Activated CD8-positive, alpha-beta memory T cell treated with anti-CD3 and anti-CD28 coated beads for 1 hour (primary cell): ENCODE measurements at places on chromosomes 7 and 10.

GRCh38 chr10:37495415-37495814, 362.0 kb downstream of the ZNF248 start:
- DNase-seq = no peak

DNA sequence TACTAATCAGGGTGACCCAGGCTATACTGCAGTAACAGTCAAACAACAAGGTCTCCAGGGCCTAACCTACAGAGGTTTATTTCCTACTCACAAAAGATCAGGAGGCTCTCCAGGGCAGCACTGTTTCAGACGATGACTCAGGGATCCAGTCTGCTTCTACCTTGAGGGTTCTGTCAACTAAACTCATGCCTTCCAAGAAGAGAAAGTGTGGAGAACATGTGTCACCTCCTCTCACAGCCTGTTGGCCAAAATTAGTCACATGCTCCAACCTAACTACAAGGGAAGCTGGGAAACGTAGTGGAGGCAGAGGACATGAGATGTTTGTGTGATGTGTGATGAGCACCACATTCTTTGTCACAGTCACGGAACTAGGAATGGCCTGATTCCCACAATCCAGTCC, 14.7 kb upstream of the INA start:
- DNase-seq = no peak

GRCh38 chr7:73671322-73671661, 3.7 kb downstream of the VPS37D start:
- no peak for DNase-seq

DNA sequence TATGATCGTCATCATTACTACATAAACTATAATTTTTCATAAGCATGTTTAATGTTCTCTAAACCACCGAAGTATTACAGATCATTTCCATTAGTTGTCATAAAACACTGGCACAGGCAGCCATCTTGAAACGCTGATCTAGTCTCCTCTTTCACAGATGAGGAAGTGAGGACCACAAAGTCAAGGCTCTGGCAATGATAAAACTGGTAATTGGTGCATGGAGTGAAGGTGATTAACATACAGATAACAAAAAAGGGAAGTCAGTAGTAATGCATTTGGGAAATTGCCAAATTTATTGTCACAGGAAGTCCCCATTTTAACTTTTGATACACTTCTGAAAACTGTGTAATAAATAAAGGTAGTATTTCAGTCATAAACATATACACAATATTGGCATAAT, 49.3 kb downstream of the FBXL13 start:
- no peak for DNase-seq

GRCh38 chr10:14191407-14191806, 139.3 kb downstream of the FRMD4A start:
- DNase-seq = no peak

- no peak for DNase-seq
Observed at GRCh38 chr10:85946713-85947326, 419.8 kb downstream of the GRID1 start.

- no peak for DNase-seq
Observed at GRCh38 chr10:73915206-73915851, 4.4 kb downstream of the PLAU start.

DNA sequence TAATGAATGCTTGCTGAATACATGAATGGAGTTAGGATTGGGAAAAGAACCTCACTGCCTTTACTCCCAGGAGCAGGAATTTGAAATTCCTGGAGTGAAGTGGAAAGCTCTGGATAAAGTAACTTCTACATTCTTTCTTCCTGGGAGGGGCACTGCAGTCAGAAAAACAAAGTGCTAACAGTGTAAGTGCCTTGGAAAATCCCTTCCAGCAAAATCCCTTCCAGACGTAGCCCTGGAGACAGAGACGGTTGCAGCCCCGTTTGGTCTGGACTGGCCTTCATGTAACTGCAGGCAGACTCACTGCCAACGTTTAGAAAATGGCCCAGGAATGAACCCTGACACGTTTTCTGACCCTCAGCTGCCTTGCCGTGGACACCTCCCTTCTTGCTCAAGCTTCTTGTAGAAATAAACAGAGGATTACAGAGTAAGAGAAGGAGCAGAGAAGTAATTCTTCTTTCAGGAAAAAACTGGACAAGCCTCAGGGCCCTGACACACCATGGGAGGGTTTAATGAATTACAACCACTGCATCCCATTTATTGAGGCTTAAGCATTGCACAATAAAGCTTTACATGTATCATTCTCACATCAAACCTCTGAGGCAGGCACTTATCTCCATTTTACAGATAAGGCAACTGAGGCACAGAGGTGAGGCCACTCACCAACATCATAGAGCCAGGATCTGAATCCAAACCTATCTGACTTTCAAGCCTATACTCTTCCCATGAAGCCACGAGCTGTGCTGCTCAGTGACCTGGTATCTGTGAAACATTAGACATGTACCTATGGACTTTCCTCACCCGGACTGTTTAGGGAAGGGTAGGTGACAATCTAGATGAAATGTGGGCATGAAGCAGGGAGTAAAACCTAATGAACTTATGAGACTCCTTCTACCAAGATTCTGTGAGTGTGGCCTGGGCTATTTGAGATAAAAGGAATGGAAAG, 7.8 kb downstream of the ITPRIP start:
- DNase-seq = no peak

GRCh38 chr10:52419281-52419680, 105.2 kb downstream of the DKK1 start:
- no peak for DNase-seq

DNA sequence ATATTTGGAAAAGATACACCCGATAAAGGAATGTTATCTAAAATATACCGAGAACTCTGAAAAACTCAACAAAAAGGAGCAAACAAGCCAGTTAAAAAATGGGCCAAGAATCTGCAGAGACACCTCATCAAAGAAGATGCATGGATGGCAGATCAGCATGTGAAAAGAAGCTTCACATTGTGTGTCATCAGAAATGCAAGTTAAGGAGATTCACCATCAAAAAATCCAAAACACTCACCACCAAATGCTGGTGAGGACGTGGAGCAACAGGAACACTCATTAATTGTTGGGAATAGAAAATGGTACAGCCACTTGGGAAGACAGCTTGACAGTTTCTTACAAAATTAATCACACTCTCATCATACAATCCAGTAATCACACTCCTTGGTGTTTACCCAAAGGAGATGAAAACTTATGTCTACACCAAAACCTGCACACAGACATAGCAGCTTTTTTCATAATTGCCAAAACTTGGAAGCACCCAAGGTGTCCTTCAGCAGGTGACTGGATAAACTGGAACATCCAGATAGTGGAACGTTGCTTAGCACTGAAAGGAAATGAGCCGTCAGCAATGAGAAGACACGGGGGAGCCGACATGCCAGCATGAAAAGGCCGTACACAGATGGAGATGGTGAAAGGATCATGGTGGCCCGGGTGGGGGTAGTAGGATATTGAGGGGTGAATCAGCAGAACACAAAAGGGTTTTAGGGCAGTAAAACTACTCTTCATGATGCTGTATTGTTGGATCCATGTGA, 27.9 kb upstream of the PWWP2B start:
- no peak for DNase-seq

DNA sequence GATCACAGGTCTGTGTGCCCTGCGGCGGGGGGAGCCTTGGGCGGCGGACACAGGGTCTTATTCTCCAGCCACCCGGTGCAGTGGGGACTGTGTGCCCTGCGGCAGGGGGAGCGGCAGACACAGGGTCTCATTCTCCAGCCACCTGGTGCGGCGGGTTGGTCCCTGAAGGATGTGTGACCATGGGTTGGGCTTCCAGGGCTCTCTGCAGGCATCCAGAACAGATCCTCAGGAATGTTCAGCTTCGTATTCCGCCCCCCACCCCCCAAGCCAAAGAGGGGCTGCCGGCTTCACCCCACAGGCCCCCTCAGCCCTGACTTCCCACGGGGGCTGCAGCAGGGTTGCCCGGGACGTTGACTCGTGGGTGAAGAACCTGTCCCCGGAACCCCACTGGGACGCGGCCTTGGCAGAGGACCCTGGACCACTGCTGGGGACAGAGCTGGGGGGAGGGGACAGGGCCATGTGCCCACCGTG, 154.5 kb upstream of the PPP2R2D start:
- DNase-seq = no peak

GRCh38 chr7:99325001-99325493, 651 bp upstream of the ARPC1A start:
- DNase-seq = no peak

DNA sequence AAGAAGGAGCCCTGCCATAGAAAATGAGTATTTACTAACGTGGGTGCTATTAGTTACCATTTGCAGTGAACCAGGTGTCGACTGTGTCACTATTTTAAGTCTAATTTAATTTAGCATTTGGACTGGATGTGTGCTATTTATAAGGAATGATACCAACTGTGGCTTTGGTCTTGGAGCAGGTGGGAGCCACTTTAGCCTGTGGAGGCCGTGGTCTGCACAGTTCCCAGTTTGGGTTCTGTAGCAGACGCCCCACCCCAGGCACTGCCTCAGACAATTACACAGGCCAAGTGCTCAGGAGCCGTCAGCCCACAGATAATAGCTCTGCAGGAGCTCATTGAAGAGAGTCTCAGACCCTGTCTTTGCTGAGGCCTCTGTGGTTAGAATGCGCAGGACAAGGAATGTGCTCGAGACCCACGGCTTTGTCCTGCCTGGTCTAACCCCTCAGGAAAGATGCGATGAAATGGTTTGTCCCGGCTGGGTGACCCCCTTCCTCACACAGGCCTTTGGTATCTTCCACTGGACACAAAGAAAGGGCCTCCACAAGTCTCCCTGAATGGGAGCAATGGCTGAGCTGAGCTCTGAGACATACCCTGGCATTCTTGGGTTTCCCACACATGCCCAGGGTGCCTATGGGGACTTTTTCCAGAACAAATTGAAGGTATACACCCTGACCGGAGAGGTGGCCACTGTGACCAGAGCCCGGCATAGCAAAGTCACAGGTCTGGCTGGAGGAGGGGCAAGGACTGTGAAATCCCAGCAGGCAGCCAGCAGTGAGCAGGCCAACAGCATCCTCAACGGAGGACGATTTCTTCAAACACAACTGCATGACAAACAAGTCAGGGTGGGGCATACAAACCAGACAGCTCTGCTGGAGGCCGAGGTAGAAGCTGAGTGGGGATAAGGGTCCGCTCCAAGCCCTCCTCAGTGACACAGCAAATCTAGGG, 251.2 kb downstream of the ARHGAP12 start:
- no peak for DNase-seq

DNA sequence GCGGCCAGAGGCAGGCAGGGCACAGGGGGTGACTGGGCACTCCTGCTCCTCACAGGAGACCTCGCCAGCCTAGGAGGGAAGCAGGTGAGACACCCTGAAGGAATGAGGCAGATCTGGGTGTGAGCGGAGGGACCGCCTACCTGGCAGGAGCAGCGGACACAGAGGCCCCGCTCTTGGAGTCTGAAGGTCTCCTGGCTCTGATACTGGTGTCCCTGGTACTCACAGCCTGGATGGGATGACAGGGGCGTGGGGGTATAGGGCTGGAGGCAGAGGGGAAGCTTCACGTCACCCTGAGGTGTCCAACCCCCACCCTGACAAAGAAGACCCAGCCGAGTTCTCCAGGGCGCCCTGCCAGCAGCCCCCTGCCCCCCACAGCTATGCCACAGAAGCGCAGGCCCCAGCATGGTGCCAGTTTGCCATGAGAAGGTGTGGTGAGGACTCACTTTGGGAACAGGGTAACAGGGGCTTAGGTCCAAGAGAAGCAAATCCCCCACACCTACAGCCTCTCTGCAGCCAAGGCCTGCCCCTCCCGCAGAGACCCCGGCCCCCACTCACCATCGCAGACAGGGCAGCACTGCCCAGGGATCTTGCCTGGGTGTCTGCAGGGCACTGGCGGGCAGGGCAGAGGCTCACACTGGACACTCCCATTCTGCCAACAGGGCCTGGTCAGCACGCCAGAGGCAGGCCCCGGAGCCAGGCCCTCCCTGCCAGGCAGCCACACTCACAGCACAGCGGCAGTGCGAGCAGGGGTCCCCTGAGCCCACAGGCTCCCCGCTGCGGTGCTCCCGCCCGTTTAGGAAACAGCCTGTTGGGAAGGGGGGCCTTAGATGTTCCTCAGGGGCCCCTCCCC, 17.0 kb downstream of the KCP start:
- DNase-seq = no peak

DNA sequence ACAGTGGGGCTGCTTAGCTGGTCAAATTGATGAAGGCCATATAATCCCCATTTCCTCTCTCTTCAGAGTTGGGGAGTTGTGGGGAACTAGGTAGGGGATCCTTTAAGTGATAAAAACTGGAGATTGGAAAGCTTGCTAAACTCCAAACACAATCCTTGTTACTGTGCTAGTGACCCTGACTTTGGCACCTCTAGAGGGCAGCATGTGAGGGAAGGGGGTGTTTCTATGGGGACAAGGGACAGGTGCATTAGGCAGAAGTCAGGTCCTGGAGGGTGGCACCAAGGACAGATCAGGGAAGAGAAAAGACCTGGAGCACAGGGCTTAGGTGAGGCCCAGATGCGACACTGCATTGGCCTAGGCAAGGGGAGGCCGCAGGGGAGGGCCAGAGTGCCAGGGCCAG, 66.9 kb downstream of the CDHR3 start:
- DNase-seq = no peak

- no peak for DNase-seq
Observed at GRCh38 chr7:29352041-29352440, 157.5 kb downstream of the CHN2 start.

- no peak for DNase-seq
Observed at GRCh38 chr7:151194188-151194587, 7.1 kb upstream of the ASB10 start.

DNA sequence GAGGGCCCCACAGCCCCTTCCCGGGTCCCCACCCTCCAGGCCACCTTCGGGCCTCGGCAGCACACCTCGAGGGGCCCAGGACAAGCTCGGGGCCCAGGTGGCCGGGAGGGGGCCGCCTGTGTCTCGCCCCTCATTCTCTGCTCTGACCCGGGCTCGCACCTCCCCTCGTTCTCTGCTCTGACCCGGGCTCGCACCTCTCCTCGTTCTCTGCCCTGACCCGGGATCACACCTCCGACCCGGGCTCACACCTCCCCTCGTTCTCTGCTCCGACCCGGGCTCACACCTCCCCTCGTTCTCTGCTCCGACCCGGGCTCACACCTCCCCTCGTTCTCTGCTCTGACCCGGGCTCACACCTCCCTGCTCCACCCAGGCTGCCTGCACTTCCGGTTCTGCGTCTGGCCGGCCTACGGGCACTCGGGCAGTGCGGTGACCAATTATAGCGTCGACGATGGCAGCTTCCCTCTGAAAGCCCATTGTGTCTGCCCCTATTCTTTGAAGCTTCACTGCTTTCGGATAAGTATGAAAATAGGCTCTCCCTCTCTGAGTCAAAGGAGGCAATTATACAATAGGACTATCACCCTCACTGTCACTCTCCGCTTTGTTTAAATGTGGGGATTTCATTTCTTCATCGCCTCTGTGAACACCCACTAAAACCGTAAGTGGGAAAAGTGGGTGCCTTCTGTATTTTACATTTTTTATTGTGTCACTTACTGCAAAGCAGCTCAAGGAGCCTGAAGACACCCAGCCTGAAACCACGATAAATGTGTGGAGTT, 457.4 kb downstream of the DNAJB6 start:
- DNase-seq = no peak

GRCh38 chr10:119616882-119617570, 20.3 kb upstream of the TIAL1 start:
- no peak for DNase-seq

- no peak for DNase-seq
Observed at GRCh38 chr10:84075226-84076046, 63.9 kb upstream of the GHITM start.
